Spinal cord (tissue), 10 donors: ENCODE measurements at places on chromosomes 16 and 17.
A peak's percentile ranks its signal among the peaks of the same experiment; 100 is the strongest.

GRCh38 chr17:61794792-61795191 lies 68.5 kb downstream of the BRIP1 start:
- H3K4me1 ChIP-seq: no peaks in the 10 kb centered on the region
- no peaks in the 10 kb centered on the region for H3K27me3 ChIP-seq
- no peak overlapping the region for H3K4me3 ChIP-seq

GRCh38 chr16:55613613-55614335 lies 42.0 kb upstream of the SLC6A2 start:
- no peaks in the 10 kb centered on the region for H3K36me3 ChIP-seq
- DNase-seq: no peak
- no peaks in the 10 kb centered on the region for H3K27me3 ChIP-seq
- no peaks in the 10 kb centered on the region for H3K4me1 ChIP-seq
- H3K27ac ChIP-seq: no peak overlapping the region
- no peak overlapping the region for H3K4me3 ChIP-seq

DNA sequence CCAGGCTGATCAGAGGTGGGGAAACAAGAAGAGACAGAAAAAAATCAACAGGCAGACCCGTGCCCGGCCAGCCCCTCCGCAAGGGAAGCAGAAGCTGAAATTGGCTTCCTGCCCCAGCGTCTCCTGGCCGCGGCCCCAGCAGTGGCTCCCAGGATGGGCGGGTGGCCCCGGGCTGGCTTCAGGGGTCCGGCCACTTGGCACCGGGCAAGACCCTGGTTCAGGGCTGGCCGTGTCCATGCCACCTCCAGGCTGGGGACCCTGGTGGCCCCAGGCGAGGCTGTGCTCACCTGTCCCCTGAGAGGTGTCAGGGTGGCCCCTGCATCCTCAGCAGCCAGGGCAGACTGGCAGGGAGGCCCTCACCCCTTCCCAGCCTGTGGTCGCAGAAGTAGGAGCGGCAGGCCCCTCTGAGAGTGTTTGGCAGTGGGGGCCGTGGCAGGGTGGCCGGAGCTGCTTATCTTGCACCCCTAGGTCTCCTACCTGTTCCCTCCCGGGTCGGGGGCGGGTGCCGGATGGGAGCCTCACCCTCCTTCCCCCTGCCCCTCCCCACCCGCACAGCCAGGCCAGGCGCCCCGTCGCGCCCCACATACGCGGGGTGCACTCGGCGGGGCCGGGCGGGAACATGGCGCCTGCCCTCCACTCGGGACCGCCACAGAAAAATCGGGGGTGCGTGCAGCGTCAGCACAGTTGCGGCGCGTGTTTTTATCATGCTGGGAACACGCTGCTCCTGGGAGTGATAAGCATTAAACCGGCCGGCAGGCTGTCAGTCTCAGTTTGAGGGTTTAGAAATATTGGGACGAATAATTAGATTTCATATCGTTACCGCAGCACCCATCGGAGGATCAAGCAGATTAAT lies 46.7 kb upstream of the ZC3H18 start:
- peaks cover 36% of the 10 kb centered on the region for H3K36me3 ChIP-seq
- no peak overlapping the region for H3K4me3 ChIP-seq
- peaks cover 65% of the 10 kb centered on the region for H3K4me1 ChIP-seq
- peak overlapping the region; percentile 25 for H3K27ac ChIP-seq
- H3K27me3 ChIP-seq: peaks cover 4% of the 10 kb centered on the region
- DNase-seq: no peak

DNA sequence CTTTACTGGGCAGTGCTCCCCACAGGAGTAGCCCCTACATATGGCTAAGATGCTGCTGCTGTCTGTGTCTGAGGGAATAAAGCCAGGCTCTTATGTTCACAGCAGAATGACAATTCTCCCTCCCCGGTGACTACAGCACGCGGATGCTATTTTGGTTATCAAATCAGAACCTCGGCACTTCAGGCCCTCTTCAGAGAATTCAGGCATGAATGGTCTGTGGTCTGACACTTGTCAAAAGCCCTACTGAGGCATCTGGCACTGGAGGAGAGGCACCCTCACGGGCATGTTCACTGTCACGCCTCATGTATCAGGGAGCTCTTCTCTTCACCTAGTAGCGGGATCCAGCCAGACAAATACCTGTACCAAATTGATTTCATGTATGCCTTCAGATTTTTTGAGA lies 30.4 kb downstream of the KIAA0513 start:
- H3K36me3 ChIP-seq: peaks cover 19% of the 10 kb centered on the region
- no peaks in the 10 kb centered on the region for H3K27me3 ChIP-seq
- no peak overlapping the region for H3K27ac ChIP-seq
- H3K4me3 ChIP-seq: no peak overlapping the region
- no peak for DNase-seq

- no peaks in the 10 kb centered on the region for H3K4me1 ChIP-seq
- H3K27me3 ChIP-seq: no peaks in the 10 kb centered on the region
- H3K27ac ChIP-seq: no peak overlapping the region
- DNase-seq: no peak
Observed at GRCh38 chr17:69047368-69048263, 13.1 kb downstream of the ABCA9 start.

DNA sequence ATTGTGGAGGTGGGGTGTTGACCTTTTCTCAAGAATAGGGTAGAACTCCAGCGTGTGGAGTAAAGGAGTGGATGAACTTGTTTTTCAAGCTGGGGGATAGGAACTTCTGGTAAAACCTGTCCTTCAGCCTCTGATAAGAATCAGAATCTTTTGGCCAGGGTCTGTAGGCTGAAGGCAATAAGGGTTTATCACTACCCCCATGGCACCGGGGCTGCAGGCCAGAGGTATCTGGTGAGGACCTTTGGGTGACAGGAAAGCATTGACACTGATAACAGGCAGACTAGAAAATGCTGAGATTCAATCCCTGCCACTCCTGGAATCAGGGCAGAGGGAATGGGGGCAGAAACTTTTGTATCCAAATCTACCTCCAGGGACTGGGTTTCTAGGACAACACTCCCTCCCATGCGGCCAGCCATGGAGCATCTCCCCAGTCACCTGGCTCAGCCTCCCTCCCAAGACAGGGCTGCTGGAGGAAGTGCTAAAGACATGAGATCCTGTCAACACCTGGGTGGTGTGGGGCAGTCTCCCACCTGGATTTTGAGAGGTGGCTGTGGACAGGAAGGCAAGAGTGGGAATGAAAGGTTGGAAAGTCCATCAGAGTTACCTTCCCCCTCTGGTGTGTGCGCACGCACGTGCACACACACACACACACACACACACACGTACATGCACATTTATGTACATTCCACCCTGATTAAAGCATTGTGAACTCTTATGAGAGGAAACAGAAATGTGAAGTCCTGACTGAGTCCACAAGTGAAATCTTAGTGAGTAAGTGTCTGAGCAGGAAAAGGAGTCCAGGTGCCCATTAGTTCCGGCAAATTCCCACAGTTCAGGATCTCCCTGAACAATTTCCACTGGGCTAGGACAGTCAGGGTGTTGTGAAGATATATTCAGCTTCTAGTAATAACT lies 53.1 kb upstream of the MARCHF10 start:
- H3K27ac ChIP-seq: no peak overlapping the region
- no peak for DNase-seq
- H3K36me3 ChIP-seq: no peaks in the 10 kb centered on the region
- no peaks in the 10 kb centered on the region for H3K4me1 ChIP-seq
- H3K4me3 ChIP-seq: no peak overlapping the region

GRCh38 chr17:4599505-4600281 lies 15.4 kb downstream of the SMTNL2 start:
- H3K4me1 ChIP-seq: peaks cover 45% of the 10 kb centered on the region
- H3K27ac ChIP-seq: peak overlapping the region; percentile 3
- DNase-seq: no peak
- no peak overlapping the region for H3K4me3 ChIP-seq

GRCh38 chr17:7330638-7331015 lies 1.5 kb upstream of the NEURL4 start:
- no peak for DNase-seq
- H3K36me3 ChIP-seq: peaks cover 21% of the 10 kb centered on the region
- peak overlapping the region; percentile 91 for H3K4me3 ChIP-seq
- H3K4me1 ChIP-seq: peaks cover 27% of the 10 kb centered on the region
- H3K27ac ChIP-seq: peak overlapping the region; percentile 99

- H3K27me3 ChIP-seq: peaks cover 2% of the 10 kb centered on the region
- H3K4me3 ChIP-seq: no peak overlapping the region
- peaks cover 3% of the 10 kb centered on the region for H3K36me3 ChIP-seq
- no peak overlapping the region for H3K27ac ChIP-seq
Observed at GRCh38 chr16:89002851-89003830, 26.1 kb upstream of the CBFA2T3 start.

GRCh38 chr17:17403065-17403464 lies 73.7 kb upstream of the MED9 start:
- DNase-seq: no peak
- no peaks in the 10 kb centered on the region for H3K27me3 ChIP-seq
- no peak overlapping the region for H3K4me3 ChIP-seq
- H3K4me1 ChIP-seq: peaks cover 38% of the 10 kb centered on the region

DNA sequence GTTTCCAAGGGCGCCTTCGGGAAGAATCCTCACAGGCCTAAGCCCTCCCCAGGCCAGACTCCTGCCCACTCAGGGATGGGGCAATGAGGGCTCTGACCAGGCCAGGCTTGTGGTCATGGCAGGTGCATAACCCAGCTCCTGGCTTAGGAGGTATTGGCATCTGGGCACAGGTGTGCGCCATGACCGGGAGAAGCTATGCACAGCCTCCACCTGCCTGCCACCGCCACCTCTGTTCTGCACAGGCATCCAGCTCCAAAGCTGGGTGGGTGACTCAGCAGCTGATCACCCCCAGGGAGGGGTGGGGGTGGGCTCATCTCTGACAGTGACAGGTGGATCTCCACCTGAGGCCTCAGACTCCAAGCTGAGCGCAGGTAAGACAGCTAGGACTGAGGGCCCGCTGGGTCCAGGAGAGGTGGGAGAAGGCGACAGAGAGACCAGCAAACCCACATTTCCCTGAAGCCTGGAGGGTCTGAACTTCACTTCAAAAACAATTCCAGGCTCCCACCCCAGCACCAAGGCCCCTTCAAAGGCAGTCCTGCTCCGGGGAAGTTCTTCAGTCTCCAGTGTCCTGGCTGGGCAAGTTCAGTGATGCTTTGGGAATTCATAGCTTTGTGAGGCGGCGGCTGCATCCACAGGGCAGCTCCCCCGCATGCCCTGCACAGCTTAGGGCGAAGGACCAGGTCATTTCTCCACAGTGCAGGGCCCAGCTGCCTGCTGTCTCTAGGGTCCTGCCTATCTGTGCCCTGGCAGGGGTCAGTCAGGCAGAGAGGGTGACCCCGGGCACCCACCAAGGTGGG lies 121.6 kb upstream of the SMURF2 start:
- peaks cover 29% of the 10 kb centered on the region for H3K4me1 ChIP-seq
- H3K36me3 ChIP-seq: peaks cover 71% of the 10 kb centered on the region
- no peak for DNase-seq
- peaks cover 47% of the 10 kb centered on the region for H3K27me3 ChIP-seq
- H3K4me3 ChIP-seq: no peak overlapping the region

DNA sequence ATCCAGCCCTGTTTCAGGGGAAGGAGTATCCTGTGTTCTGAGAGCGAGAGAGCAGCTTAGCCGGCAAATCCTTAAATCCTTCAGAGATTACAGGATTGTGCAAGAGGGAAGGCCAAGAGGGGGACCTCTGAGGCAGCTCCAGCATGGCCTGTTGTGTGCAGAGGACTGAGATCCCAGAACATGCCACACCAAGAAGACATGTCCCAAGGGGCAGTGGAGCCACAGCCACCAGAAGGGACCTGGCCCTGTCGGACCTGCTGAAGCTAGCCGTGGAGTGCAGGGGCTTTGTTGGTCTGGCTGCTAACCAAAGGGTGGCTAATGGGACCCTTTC lies 1.6 kb upstream of the MRC2 start:
- H3K36me3 ChIP-seq: peaks cover 7% of the 10 kb centered on the region
- no peak overlapping the region for H3K4me3 ChIP-seq
- DNase-seq: no peak
- H3K4me1 ChIP-seq: peaks cover 41% of the 10 kb centered on the region
- H3K27me3 ChIP-seq: peaks cover 10% of the 10 kb centered on the region
- H3K27ac ChIP-seq: no peak overlapping the region

- H3K27me3 ChIP-seq: no peaks in the 10 kb centered on the region
- H3K4me3 ChIP-seq: no peak overlapping the region
Observed at GRCh38 chr17:13182450-13182849, 164.6 kb upstream of the ELAC2 start.

DNA sequence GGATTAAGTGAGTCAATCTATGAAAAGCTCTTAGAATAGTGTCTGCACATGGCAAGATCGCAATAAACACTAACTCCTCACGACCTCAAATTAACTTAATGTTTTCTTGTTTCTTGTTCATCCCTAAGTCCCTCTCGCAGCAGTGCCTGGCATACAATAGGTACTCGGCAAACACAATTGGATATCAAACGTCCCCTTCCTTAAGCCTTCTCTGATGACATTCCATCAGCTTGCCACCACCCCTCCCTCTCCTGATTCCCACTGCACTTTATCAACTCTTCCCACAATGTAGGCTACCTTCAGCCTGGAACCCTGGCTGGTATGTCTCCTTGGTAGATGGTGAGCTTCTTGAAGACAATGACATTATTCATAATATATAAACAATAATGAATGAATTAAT lies 33.3 kb downstream of the CCDC42 start:
- H3K36me3 ChIP-seq: no peaks in the 10 kb centered on the region
- no peak overlapping the region for H3K4me3 ChIP-seq
- DNase-seq: no peak
- H3K4me1 ChIP-seq: no peaks in the 10 kb centered on the region
- no peak overlapping the region for H3K27ac ChIP-seq

GRCh38 chr17:36674278-36674650 lies 72.9 kb downstream of the MRM1 start:
- no peaks in the 10 kb centered on the region for H3K36me3 ChIP-seq
- H3K4me1 ChIP-seq: no peaks in the 10 kb centered on the region
- H3K27ac ChIP-seq: no peak overlapping the region
- H3K27me3 ChIP-seq: peaks cover 2% of the 10 kb centered on the region
- no peak for DNase-seq

DNA sequence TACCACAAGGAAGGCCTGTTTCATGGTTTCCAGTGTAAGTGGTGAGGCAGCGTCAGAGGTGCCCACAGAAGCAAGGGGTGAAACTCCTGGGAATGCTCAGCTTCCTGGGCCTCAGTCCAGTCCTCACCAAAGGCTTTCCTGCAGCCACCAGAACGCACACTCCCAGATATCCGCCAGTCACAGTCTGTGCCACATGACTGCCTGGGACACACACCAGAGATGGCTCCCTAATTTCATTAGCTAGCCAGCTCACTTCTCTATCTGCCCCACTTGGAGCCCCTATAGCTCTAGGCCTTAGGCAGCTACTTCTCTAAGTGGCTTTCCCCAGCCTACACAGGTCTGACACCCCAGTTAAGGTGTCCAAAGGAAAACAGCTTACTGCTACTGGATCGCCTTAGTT lies 77.0 kb downstream of the CYTH1 start:
- peaks cover 3% of the 10 kb centered on the region for H3K4me1 ChIP-seq
- DNase-seq: no peak
- H3K36me3 ChIP-seq: peaks cover 24% of the 10 kb centered on the region
- no peak overlapping the region for H3K27ac ChIP-seq

DNA sequence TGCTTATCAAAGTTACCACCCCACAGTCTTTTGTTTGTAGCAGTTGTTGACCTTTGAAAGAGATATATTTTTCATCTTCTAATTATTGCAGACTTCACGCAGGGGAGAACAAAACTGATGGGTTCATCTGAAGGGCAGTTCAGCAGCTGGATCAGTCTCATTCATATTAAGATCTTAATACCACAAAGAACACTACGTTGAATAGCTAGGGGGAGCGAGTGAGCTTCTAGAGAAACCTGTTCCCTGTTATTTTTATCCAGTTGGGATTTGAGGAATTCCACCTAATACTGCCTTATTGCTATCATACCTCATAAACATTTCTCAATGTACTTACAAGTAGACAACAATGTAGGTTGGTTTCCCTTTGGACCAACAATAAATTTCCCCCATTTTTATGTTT lies 306.1 kb upstream of the KIF2B start:
- H3K4me3 ChIP-seq: no peak overlapping the region
- H3K36me3 ChIP-seq: no peaks in the 10 kb centered on the region
- no peak overlapping the region for H3K27ac ChIP-seq
- no peaks in the 10 kb centered on the region for H3K27me3 ChIP-seq
